ENCODE measurements at places on chromosomes 2 and 18.

- no peak for DNase-seq
Measured at GRCh38 chr18:79490626-79491041, 94.9 kb downstream of the NFATC1 start.

DNA sequence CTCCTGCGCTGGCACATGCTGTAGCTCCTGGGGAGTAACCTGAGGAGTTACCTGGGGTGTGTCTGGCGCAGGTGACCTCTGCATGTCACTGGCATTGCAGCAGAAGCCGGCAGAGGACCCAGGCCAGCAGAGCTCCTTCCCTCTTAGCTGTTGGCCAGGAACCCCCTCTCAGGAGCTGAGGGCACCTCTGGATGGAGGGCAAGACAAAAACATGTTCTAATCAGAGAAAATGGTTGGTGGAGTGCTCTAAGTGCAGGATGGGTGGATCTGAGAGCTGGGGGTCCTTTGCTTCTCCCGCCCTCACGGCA lies 44.9 kb upstream of the SNTG2 start:
- no peak for DNase-seq

GRCh38 chr2:239765076-239765845 lies 259.9 kb downstream of the NDUFA10 start:
- no peak for DNase-seq

DNA sequence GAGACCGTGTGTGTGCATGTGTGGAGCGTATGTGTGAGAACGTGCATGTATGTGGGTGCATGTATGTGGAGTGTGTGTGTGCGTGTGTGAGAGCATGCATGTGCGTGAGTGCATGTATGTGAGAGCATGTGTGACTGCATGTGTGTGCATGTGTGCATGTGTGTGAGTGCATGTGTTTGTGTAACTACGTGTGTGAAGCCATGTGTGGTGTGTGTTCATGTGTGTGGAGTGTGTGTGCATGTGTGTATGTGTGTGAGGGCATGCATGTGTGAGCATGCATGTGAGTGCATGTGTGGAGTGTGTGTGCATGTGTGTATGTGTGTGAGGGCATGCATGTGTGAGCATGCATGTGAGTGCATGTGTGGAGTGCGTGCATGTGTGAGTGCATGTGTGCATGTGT lies 24.2 kb downstream of the TOGARAM2 start:
- no peak for DNase-seq

GRCh38 chr18:5527603-5528002 lies 16.2 kb downstream of the EPB41L3 start:
- peak; percentile 73 for DNase-seq

- DNase-seq = peak; percentile 75
Measured at GRCh38 chr2:101012706-101013181, 10.7 kb downstream of the RPL31 start.

DNA sequence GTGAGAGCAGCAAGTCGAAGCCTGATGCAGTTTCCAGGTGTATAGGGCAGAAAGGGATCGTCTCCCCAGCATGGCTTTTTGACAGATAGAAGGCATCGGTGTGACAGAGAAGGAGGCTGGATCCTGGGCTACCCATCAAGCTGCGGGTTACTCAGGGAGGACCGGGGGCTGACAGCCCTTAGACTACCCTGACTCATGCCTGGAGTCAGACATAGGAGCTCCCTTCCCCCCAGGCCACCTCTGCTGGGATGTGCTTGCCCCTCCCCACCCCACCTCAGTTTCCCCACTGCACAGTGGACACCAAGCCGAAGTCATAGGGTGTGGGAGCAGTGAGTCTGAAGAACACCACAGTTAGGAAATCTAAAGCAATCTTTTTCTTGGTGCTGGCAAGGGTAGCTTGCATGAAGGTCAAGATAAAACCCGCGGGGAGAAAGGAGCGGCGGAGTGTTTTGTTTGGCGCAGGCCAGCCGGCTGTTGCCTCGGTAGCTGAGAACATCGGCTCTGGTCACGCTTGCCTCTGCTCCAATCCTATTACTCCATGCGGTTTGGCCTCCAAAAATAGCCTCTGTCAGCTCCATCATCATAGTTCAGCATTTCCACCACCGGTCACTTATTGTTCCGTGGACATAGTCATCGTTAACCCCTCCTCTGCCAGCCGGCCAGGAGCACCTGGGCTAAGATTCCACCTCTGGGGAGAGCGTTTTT lies 169.2 kb upstream of the GLI2 start:
- DNase-seq = no peak

- DNase-seq = no peak
Measured at GRCh38 chr2:152493945-152494528, 159.1 kb downstream of the FMNL2 start.

GRCh38 chr2:234869164-234869563 lies 82.7 kb upstream of the SH3BP4 start:
- no peak for DNase-seq

DNA sequence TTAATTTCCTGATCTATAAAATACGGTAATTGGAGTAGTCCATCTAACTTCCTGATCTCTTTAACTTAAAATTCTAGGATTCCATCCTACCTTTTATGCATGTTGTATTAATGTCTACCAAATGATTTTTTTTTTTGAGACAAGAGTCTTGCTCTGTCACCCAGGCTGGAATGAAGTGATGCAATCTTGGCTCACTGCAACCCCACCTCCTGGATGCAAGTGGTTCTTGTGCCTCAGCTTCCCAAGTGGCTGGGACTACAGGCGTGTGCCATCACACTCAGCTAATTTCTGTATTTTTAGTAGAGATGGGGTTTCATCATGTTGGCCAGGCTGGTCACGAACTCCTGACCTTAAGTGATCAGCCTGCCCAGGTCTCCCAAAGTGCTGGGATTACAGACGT lies 47.8 kb downstream of the CFAP36 start:
- no peak for DNase-seq

GRCh38 chr2:237919593-237919992 lies 47.2 kb upstream of the UBE2F start:
- DNase-seq = peak; percentile 47

DNA sequence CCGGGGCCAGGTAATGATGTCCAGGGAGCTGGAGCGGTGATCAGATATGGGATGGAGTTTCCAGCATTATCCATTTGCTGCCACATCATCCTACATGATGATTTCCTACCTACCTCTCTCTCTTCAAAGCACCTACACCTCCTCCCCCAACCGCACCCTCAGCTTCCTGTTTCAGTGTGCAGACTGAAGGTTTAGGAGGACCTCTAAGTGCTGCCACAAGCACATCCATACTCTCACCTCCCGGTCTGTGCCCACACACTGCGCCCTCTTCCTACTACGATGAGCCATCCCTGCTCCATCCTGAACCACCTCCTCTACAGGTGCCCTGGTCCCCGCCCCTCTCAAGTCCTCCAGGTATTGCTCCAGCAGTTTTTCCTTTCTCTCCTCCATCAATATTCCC lies 123.7 kb downstream of the ALPK2 start:
- no peak for DNase-seq

DNA sequence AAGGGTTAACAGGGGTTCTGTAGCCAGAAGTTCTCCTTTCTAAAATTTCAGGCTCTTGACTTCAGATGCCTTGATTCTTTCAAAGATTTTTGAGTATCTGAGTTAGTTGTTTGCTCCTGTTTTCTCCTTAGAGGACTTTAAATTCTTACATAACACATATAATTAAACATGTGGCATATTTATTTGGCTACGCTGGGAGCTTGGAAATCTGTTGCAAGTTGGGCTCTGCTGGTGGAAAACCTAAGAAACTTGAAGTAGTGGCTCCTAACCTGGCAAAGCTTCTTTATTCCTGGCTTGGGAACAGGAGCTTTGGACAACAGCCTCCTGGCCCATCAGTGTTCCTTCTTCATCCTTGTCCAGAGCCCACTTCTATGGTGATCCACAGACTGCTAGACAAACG lies 72.6 kb downstream of the VIT start:
- DNase-seq = no peak

DNA sequence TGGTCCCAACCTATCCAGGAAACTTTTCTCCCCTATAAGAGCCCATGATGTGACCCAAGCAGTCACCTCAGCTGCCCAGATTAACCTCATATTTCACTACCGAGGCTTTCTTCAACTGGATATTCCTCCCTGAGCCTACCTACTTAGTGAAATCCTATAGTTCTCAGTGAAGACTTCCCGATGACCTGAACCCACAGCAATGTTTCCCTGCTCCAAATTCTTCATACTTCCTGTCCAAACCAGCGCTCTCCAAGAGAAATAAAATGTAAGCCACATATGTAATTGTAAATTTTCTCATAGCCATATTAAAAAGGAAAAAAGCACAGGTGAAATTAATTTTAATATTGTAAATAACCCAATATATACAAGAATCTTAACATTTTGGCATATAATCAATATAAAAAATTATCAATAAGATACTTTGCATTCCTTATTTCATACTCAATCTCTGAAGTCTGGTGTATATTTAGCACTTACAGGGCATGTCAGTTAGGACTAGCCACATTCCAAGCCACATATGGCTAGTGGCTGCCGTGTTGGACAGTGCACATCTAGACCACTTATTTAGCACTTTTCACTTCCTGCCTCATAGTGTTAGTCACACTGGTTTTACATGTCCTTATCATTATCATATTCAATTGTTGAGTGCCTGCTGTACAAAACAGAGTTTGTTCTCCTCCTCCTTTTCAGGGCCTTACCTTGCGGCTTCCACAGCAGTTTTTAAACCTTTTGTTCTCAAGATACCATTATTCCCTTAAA lies 1.9 kb upstream of the STAT4 start:
- no peak for DNase-seq

GRCh38 chr2:25215948-25216679 lies 47.7 kb upstream of the POMC start:
- peak; percentile 38 for DNase-seq

- no peak for DNase-seq
Measured at GRCh38 chr2:146621656-146622055, 1223.2 kb upstream of the ACVR2A start.

DNA sequence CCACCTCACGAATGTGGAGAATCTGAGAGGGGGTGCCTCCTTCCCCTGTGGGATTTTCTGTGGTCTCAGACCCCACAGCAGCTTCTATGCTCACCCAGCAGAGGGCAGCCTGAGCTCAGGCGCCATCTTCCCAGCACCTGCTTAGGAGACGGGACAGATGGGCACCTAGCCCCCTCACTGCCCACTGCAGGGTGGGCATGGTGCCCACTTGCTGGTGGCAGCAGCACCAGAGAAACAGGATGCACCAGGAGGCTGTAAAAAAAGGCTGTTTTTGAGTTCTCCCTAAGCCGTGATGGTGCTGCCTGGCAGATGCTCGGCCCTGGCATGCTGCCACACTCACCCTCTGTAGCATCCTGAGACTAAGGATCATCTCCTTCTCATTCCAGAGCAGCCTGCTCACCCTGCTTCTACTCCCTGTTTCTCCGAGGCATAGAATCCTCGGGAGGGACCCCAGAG lies 19.1 kb upstream of the SLC20A1 start:
- DNase-seq = peak; percentile 65

- no peak for DNase-seq
Measured at GRCh38 chr2:16774091-16774490, 108.5 kb upstream of the CYRIA start.

- no peak for DNase-seq
Measured at GRCh38 chr2:44852594-44852993, 88.9 kb upstream of the SIX3 start.

DNA sequence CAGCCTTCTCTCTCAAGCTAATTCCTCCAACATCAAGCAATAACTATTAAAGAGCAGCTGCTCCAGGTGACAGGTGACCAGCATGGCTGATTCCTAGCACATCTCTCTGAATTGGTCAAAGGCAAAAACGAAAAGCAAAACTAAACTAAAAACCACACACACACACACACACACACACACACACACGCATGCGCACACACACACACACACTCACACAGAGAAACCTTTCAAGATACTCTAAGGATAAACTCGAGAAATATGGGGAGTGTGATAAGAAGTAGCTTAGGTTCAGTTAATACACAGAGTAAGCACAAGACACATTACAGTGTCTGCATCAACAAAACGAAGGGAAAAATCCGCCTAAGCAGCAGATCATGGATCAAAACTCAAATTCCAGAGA lies 74.5 kb upstream of the FZD7 start:
- DNase-seq = no peak

GRCh38 chr2:108615480-108616090 lies 81.3 kb downstream of the LIMS1 start:
- DNase-seq = no peak

GRCh38 chr2:7377916-7378569 lies 460.8 kb downstream of the RNF144A start:
- DNase-seq = no peak

- no peak for DNase-seq
Measured at GRCh38 chr2:19392191-19392590, 33.8 kb upstream of the OSR1 start.

- DNase-seq = no peak
Measured at GRCh38 chr18:78807668-78808067, 171.9 kb upstream of the SALL3 start.

GRCh38 chr2:36165132-36165531 lies 190.4 kb upstream of the CRIM1 start:
- DNase-seq = no peak

DNA sequence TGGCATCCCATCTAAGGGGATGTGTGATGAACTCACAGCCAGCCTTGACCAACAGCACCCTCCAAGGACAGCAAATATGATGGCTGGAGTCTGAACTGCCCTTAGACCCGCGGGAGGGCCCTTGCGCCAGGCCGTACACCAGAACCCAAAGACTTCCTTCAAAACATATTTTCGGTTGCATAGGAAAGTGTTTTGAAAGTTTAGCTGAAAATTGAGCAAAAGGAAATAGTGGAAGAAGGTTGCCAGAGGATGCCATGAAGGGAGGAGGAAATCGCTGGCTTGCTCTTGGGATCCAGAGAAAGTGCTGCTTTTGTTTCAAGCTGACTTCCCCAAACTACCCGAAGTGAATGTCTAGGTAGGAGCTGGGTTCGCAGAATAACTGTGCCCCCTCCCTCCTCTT lies 61.3 kb downstream of the IL1R2 start:
- DNase-seq = peak; percentile 79

DNA sequence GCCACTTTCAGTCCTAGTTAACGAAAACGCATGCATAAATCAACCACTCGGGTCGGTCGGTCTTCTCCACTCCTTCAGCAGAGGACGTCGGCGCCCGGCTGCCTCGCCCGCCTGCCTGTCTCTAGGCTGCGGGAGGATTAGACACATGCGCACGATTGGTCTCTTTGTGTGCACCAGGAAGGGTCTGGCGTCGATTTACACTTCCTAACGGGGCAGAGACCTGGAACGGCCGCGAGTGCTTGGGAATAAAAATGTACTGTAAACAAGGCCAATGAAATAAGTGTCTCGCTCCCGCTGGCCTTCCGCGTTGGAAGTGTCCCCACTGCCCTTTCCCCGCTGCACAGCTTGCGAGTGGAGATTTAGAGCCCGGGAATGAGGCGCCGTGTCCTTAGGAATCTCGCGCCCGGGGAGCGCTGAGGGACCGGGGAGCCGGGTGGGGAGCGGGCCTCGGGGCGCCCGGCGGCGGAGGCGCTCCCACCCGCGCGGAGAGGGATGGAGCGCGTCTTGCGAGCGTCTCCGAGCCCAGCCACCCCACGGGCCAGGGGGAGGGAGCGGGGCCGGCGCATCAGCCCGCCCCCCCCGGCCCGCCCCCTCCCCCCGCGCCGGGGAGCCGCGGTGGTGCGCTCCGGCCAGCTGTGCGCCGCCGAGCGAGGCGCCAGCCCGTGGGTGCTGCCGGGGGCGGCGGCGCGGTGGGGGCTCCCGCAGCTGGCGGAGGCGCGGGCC lies at the start of gene DOK6:
Gene DOK6 (plus strand): TSS at position 636 of the 723 bp plus-strand sequence.
- DNase-seq = no peak

GRCh38 chr2:232525199-232525598 lies 761 bp upstream of the CHRND start:
- no peak for DNase-seq

All from inflammatory macrophage (primary cell).